Activated T-cell treated with anti-CD3 and anti-CD28 coated beads, Interleukin-2, amount 50 U/mL, for 48 hours (primary cell): ENCODE measurements at places on chromosomes 4 and X.

DNA sequence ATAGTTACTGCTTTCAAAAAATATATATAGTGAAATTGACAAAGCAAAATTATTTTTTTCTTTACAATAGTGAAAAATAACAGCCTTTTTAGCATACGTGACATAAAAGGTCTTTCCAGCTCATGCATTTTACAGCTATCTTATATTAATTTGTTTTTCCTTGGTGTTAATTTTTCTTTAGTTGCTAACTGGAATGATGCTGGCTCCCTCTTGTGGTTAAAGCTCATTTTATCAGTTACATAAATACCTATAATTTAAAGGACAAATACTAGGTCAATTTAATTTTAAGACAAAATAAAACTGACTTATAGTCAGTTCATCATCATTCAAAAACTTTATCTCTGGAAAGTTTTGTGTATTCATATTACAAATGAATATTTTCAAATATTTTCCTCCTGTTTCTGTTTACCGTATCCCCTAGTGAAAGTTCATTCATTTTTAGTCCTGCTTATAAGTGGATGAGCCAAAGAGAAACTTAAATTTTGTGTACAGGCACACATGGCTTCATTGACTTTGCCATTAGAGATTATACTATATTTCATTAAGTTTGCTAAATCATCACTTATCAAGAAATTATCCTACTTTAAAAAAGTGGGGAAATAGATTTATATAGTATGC lies 9.9 kb upstream of the ANAPC4 start:
- DNase-seq = no peak

DNA sequence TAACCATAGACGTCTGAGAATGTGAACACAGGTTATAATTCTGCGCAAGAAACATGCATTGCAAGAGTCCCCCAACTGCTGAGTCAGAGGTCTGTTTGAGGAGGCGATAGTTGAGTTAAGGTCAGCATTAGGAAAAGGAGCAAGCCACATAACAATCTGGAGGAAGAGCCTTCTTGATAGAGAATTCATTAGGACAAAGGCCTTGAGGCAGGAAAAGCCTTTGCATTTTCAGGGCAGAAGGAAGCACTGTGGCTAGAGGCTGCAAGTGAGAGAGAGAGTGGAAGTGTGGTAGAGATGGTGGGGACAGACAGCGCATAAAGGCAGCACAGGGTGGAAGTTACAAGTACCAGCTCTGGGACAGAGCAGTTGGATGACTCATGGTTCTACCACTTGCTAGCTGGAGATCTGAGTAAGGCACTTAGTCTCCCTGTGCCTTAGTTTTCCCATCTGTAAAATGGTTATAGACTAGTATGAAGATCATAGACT lies 125.8 kb upstream of the LNX1 start:
- no peak for DNase-seq

DNA sequence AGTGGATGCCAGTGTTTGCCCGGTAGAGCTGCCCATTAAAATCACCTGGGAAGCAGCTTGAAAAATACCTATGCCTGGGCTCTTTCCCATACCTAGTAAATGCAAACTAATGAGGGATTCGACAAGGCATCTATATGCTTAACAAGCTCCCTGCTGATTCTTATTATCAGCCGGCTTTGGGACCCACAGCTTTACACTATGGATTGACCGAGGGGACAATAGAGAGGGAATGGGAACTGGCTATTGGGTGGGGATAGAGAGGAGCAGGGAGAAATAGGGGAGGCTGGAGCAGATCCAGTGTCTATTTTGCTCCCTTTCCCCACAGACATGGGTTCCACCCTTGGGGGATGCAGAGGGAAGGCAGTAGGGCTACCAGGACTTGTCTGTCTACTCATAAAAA lies 103.1 kb upstream of the TEX13D start:
- DNase-seq = no peak

GRCh38 chr4:150173982-150174398 lies 95.7 kb downstream of the DCLK2 start:
- no peak for DNase-seq

DNA sequence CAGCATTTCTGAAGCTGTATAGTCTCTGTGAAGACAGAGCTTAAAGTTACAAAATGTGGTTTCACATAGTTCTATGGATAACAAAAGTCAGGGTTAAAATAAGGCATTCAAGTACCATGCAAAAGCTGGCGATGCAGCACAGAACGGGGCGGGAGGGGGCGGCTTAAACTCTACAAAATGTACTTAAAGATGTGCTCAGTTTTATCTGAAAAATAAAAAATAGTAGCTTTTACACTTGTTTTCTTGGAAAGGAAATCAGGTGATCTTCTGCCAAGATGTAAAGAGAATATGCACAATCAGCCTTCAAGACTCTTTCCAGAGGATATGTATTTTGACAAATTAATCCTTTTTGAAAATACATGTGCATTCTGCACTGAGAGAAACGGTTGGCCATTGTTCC lies 301.7 kb upstream of the EMCN start:
- DNase-seq = no peak

GRCh38 chr4:32485956-32486355 lies 1765.8 kb downstream of the PCDH7 start:
- no peak for DNase-seq

- DNase-seq = no peak
Observed at GRCh38 chr4:139886798-139887197, 221.2 kb downstream of the MGST2 start.
